Fibroblast of skin of left biceps (primary cell): ENCODE measurements at places on chromosomes 12 and 14.

- no peak for DNase-seq
These were observed 64.2 kb downstream of the MBIP start for GRCh38 chr14:36256126-36256801.

DNA sequence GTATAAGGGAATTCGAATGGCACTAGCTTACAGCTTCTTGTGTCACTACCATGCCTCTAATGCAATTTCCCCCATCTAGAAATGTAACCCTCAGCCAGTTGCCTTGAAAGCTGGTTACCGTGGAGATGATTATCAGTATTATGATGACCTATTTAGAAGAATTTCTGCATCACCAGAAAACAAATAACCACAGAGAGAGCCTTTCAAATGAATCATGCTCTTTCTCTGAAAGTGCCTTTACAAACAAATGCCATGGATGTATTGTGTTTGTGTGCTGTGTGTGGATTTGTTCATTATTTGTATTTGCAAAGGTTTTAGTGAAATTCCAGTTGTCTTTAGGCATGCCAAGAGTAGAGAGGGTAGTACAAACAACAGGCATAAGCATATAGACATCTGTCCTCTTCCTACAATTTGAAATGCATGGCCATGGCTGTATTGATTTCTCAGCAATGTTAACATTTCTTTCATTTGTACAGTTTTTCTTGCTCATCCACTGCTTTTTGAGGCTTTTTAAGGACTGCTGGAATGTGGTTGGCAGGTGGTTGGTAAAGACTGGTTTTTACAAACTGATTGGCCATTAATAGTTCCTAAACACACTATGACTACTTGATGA, 266.5 kb downstream of the PAWR start:
- peak; percentile 84 for DNase-seq

DNA sequence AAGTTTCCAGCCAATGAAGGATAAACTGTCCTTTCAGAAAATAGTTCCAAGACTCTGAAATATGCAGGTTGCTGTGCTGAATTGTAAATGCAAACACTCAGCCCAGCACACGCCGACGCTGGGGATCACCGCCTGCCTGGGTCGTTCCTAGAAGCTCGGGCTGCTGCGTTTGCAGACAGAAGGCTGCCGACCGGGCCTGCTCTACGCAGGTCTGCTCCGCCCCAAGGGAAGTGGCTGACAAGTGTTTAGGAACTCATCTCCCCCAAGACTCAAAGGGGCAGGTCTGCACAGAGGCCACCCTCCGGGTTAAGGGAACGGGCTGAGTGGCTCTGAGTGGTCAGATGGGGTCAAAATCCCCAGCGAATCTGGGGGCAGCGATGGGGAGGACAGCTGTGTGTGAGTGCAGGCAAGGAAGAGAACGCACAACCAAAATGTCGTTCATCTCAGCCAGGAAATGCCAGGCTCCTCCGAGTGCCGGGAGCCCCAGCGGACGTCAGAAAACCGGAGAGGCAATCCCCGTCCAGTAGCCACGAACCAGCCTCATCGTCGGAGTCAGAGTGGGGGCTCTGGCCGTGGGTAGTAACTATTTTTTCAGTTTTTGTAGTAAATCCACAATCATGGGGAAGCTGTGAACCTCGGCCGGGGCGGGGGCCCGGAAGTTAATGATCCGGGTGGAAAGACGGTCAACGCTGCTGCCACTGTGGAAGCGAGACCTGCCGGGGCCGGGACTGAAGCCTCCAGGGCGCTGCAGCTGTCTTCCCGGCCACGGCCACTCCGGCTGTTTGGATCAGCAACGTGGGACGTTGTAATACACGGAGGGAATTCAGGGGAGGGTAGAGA, 6.0 kb downstream of the GALNT9 start:
- DNase-seq = no peak

DNA sequence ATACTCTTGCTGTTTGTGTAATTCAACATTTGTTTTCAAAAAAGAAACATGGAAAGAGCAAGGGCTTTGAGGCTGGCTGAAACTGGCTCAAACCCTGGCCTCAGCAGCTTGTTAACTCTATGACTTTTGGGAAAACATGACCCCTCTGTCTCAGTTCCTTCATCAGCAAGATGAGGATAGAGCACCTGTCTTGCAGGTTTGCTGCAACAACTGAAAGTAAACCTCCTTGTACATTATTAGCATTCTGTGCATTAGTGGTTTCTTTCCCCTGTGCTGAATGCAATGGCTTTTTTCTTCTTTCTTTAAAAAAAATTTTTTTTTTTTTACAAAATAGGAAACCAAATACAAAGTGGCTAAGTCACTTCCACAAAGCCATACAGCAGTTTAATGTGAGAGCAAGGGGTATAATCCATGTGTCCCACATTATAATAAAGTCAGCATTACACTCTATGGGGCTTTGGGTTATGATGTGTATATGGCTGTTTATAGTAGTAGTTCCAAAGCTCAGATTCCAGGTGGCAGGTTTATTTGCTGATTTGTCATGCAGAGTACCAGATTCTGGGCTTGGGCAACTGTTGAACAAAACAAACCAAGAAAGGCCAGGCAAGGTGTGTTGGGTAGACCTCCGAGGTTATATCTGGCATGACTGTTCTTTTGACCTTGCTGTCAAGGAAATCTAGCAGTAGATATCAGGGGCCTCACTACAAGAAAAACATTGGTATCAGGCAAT, 194.5 kb upstream of the CNOT2 start:
- no peak for DNase-seq

GRCh38 chr12:28121433-28121832, 68.8 kb upstream of the CCDC91 start:
- no peak for DNase-seq

GRCh38 chr14:26941521-26941920, 343.7 kb upstream of the NOVA1 start:
- no peak for DNase-seq

DNA sequence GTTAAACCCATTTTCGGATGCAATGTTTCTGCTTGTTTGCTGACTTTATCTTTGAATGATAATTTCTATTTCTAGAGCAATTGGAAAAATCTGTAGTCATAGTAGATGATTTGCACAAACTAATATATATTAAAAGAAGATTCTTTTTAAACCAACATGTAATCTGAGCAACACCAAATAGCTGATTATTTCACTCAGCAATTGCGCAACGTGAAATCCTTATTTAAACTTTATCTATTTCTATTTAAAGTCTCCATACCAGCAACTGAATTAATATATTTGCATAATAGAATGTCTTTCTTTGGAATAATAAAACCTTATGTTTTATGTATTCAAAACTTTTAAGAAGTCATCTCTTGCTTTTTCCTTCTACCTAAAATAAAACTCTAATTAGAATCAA, 1132.4 kb downstream of the FLRT2 start:
- no peak for DNase-seq

GRCh38 chr12:77072833-77073495, 7.6 kb upstream of the E2F7 start:
- no peak for DNase-seq
